ENCODE measurements at places on chromosomes 7 and 10. TPM values are rescaled to one million over a fixed set of nuclear protein-coding genes. Genes with fewer than 3 reads are reported as not detected.

GRCh38 chr7:22088827-22089226 is 143.1 kb upstream of the CDCA7L start:
- H3K36me3 ChIP-seq, result no peaks in the 10 kb centered on the region
- H3K27me3 ChIP-seq, result no peaks in the 10 kb centered on the region
- H3K4me1 ChIP-seq, result no peaks in the 10 kb centered on the region
- H3K27ac ChIP-seq, result no peak overlapping the region
- no peak for DNase-seq
- H3K4me3 ChIP-seq, result no peak overlapping the region

DNA sequence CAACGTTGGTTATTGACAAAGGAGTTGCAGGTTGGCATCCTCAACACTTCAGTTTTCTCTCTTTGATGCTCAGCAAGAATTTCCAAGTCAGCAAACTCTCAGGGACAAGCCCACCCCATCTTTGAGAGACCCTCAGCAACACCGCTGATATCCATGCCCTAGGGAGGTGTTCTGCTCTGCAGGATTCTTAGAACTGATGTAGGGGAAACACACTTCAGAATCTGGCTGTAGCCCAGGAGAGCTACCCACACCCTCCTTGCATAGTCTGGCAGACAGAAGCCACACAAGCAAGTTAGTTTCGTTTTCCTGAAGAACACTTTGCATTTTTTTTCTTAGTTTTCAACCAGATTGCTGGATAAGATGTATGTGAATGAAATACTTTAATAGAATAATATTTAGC is 822 bp downstream of the SAMD9L start:
- peak overlapping the region; percentile 58 for H3K27ac ChIP-seq
- peak; percentile 41 for DNase-seq
- H3K4me3 ChIP-seq, result peak overlapping the region; percentile 44
- H3K27me3 ChIP-seq, result no peaks in the 10 kb centered on the region
- peaks cover 27% of the 10 kb centered on the region for H3K36me3 ChIP-seq

- DNase-seq, result no peak
- no peak overlapping the region for H3K4me3 ChIP-seq
- H3K4me1 ChIP-seq, result no peaks in the 10 kb centered on the region
Measured at GRCh38 chr10:100600218-100600617, 64.5 kb downstream of the HIF1AN start.

SPDYE3 gene
- not detected for total RNA-seq

DNA sequence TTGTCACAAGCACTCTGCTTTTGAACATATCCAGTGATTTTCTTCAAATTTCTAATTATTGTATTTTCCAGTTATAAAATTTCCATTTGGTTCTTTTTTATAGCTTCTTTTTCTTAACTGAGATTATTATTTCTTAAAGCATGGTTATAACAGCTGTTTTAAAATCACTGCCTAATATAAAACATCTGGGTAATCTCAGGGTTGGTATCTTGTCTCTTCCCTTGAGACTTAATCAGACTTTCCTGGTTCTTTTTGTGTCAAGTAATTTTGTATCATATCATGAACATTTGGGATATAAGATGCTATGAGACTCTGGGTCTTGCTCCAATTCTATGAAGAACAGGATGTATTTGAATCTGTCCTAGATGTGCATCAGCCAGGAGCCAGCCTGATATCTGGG is 93.6 kb downstream of the HIBADH start:
- no peaks in the 10 kb centered on the region for H3K36me3 ChIP-seq
- no peak overlapping the region for H3K4me3 ChIP-seq
- H3K4me1 ChIP-seq, result no peaks in the 10 kb centered on the region
- no peaks in the 10 kb centered on the region for H3K27me3 ChIP-seq

DNA sequence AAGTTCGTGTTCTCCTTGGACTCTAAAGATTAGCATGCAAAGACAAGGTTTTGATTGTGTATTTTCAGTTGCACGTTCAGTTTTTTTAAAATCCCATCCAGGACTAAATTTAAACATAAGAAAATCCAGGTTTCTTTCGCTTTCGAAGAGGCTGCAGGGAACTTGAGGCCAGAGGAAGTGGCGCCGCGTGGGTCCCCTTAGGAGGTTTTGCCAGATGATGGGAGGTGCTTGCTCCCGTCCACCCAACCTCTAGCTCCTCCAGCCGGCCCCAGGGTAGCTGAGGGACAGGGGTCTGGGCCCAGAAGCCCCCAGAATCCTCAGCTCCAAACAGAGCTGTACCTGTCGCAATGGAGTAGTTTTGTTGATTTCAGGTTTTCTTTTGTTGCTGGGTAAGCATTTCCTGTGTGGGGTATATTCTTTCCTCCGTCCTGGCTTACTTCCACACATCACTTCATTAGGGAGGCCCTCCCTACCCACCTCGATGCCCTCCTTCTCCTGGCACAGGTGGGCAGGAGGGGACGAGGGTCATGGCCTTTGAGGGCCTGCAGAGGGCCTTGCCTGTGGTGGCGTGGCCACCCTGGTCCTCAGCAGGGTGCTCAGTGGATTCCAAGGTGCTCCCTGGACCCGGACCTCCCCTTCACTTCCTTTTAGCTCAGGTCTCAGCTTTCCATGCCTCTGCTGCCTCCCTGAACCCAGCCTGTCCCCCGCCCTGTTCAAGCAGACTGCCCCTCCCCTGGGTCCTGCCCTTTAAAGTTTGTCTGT is 32.6 kb downstream of the LHPP start:
- H3K27ac ChIP-seq, result no peak overlapping the region
- H3K27me3 ChIP-seq, result no peaks in the 10 kb centered on the region
- no peaks in the 10 kb centered on the region for H3K36me3 ChIP-seq
- DNase-seq, result no peak
- H3K4me1 ChIP-seq, result peaks cover 4% of the 10 kb centered on the region

DNA sequence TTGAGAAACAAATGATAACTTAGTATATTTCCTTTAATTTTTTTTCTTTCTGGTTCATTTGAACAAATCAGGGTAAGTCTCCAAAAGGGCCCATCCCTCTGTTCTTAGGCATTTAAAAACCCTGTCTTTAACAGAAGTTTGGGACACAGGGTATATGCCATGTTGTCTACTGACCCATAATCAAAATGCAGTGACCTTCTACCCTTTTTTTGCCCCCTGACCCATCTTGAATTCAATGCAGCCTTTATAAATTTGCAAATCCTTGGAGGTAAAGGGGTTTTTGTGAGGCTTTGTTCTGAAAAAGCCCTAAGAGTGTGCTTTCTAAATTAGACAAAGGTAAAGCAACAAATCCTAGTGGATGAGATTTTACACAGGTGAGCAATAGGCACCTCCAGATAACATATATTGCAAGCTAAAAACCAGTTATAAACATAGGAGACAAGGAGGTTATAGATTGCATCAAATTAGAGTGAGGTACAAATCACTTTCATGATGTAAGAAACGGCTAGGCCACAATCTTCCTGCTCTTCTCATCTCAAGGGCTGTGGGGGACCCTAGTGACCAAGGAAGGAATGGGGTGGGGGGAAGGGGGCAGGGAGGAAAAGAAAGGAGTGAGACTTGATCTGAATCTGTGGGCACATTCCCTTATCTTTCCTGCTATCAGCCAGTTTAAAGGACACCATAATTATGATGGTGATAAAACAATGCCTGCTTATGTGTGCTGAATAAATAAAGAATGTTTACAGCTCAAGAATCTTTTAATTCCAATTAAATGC is 2.7 kb downstream of the SKIDA1 start:
- no peak for DNase-seq
- peaks cover 46% of the 10 kb centered on the region for H3K4me1 ChIP-seq
- peaks cover 32% of the 10 kb centered on the region for H3K27me3 ChIP-seq
- no peak overlapping the region for H3K4me3 ChIP-seq
- no peak overlapping the region for H3K27ac ChIP-seq
- H3K36me3 ChIP-seq, result no peaks in the 10 kb centered on the region

AZGP1 gene
- not detected for total RNA-seq

GRCh38 chr10:14259696-14260566 is 70.8 kb downstream of the FRMD4A start:
- H3K4me3 ChIP-seq, result no peak overlapping the region
- no peaks in the 10 kb centered on the region for H3K36me3 ChIP-seq
- DNase-seq, result no peak
- H3K27ac ChIP-seq, result no peak overlapping the region

- no peaks in the 10 kb centered on the region for H3K36me3 ChIP-seq
- DNase-seq, result no peak
- H3K27ac ChIP-seq, result no peak overlapping the region
- H3K4me1 ChIP-seq, result no peaks in the 10 kb centered on the region
- H3K4me3 ChIP-seq, result no peak overlapping the region
Measured at GRCh38 chr10:77774940-77775391, 137.4 kb upstream of the KCNMA1 start.

DNA sequence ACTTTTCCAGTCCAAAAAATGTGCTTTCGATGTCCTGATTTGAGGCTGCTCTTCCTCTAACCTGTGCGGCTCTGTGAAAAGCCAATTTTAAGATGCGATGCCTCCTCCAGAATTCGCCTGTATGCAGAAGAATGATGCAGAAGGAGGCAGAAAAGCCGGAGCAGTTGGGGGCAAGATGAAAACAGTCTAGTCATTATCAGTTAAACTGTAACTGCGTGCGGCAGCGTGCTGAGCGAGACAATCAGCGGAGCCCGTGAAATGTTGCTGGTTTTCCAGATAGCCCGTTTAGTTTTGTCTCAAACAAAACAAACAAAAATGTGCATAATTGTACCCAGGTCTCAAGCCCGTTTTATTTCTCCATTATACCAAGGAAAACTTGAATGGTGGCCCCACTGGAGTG is 137.0 kb upstream of the FGFR2 start:
- H3K27ac ChIP-seq, result no peak overlapping the region
- H3K4me3 ChIP-seq, result no peak overlapping the region
- DNase-seq, result no peak
- H3K36me3 ChIP-seq, result no peaks in the 10 kb centered on the region

SOSTDC1 gene
- not detected for total RNA-seq

ZNF804B gene
- total RNA-seq, result not detected

LRIT1 gene
- not detected for total RNA-seq

DNA sequence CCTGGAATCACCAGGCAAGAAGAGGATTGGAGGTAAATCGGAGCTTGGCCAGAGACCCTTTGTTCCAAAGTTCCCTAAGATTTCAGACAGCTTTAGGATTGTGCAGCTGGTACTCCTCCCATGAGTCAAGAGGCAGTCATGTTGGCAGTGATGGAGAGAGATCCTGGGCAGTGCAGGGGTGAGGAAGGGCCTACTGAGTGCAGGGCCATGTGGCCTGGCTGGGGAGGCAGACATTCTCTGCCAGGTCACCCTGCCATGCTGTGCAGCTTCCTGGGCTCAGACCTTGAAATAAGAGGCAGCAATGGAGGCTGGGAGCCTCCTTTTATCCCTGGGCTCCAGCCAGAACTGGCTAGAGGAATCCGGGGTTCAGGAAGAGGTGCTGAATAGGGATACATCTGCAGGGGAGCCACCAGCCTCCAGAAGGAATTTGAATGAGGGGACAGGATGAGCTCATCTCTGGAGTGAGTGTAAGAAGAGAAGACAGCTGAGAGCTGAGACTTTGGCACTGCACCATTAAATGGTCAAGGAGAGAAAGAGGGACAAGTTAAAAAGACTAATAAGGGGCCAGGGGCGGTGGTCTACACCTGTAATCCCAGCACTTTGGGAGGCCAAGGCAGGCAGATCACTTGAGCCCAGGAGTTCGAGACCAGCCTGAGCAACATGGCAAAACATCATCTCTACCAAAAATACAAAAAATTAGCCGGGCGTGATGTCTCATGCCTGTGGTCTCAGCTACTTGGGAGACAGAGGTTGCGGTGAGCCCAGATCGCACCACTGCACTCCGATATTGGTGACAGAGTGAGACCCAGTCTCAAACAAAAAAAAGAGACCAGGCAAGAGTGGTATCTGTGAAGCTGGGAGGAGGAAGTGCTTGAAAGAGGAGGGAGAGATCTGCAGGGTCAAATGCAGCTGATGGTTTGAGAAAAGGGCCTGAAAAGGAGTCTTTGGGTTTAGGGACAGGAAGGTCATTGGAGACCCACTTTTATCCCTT is 12.0 kb downstream of the SFTPD start:
- no peak for DNase-seq
- no peaks in the 10 kb centered on the region for H3K36me3 ChIP-seq
- H3K4me1 ChIP-seq, result no peaks in the 10 kb centered on the region

DNA sequence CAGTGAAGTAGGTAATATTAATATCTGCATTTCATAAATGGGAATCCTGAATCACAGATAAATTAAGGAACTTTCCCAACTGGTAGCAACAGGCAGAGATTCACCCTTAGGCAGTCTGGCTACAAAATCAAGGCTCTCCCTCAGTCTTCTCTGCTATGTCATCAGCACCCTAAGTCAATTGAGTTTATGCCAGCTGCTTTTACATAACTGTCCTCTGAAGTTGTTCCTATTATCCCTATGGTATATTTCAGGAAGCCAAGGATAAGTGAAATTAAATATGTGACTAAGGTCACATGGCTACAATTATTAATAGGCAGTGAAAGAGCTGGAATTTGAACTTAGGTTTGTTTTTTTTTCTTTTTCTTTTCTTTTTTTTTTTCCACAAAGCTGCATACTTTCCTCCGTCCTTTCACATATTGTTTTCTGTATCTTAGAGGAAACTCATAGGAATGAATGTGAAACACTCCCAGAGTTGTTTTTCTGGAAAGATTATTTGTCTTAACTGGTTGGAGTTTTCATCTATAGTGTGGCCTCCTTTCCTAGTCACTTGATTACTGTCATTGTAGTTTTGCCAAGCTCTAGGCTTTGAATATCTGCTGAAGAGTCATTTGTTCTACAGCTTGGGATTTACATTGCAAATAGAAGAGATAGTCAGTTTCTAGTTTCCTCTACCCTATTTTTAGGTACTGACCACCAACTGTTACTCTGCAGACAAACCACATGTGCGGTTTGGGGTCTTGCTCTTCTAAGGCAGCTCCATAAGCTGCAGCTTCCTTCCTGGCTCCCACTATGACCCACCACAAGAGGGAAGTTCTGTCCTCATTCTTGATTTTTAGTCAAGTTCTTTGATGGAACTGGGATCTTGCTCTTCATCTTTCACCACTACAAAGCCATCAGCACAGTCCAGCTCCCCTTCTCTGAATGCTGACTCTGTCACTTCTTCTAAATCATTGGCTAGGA is 338.0 kb upstream of the KIAA1217 start:
- H3K4me1 ChIP-seq, result no peaks in the 10 kb centered on the region
- H3K27ac ChIP-seq, result no peak overlapping the region
- no peak for DNase-seq
- H3K36me3 ChIP-seq, result no peaks in the 10 kb centered on the region
- H3K4me3 ChIP-seq, result no peak overlapping the region
- no peaks in the 10 kb centered on the region for H3K27me3 ChIP-seq

- no peaks in the 10 kb centered on the region for H3K36me3 ChIP-seq
- H3K27ac ChIP-seq, result no peak overlapping the region
- H3K4me3 ChIP-seq, result no peak overlapping the region
- H3K4me1 ChIP-seq, result no peaks in the 10 kb centered on the region
- no peak for DNase-seq
Measured at GRCh38 chr7:42627101-42627500, 284.8 kb downstream of the C7orf25 start.

PLA2G12B gene
- total RNA-seq, result not detected

DNA sequence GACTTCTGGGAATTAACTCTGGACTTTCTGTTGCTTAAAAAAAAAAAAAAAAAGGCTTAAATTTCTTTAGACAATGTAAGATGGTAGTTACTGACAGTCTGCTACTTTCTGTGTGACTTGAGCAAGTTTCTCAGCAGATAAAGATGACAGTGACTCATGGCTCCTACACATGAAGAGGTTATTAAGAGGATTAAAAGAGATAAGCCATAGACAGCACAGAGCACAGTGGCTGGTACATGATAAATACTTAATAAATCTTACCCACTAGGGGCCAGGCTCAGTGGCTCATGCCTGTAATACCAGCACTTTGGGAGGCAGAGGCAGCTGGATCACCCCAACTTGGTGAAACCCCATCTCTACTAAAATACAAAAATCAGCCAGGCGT is 174.8 kb downstream of the JAZF1 start:
- H3K36me3 ChIP-seq, result no peaks in the 10 kb centered on the region
- no peak for DNase-seq
- H3K4me3 ChIP-seq, result no peak overlapping the region
- peaks cover 6% of the 10 kb centered on the region for H3K4me1 ChIP-seq

RARRES2 gene
- not detected for total RNA-seq

ANXA8 gene
- total RNA-seq, result not detected
